Peyer's patch (tissue), 4 donors: ENCODE measurements at places on chromosomes 3 and 15. TPM values are rescaled to one million over a fixed set of nuclear protein-coding genes. Genes with fewer than 3 reads are reported as not detected.
A peak's percentile ranks its signal among the peaks of the same experiment; 100 is the strongest.

GRCh38 chr15:87626860-87627259 lies 629.7 kb downstream of the NTRK3 start:
- no peak for DNase-seq
- no peaks in the 10 kb centered on the region for H3K27me3 ChIP-seq
- no peaks in the 10 kb centered on the region for H3K4me1 ChIP-seq
- H3K27ac ChIP-seq, result no peak overlapping the region
- H3K36me3 ChIP-seq, result no peaks in the 10 kb centered on the region

DNA sequence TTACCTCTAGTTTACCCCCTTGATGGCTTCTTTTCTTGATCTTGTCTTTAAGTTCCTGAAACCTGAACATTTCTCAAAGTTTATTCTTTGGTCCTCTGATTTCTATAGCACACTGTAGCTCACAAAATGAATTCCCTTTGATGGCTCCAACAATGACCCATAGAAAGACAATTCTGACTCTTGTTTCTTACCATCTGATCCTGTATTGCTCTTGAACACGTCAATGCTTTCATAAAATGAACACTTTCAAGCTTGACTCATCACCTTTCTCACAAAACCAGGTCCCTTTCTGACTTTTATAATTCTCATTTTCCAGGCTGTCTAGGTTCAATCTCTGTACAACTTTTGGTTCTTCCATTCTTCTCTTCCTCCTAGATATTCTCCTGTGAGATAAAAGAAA lies 5.7 kb upstream of the GAP43 start:
- no peak for DNase-seq
- no peaks in the 10 kb centered on the region for H3K27me3 ChIP-seq
- H3K36me3 ChIP-seq, result no peaks in the 10 kb centered on the region

- H3K4me3 ChIP-seq, result no peak overlapping the region
- peaks cover 4% of the 10 kb centered on the region for H3K27me3 ChIP-seq
- H3K27ac ChIP-seq, result no peak overlapping the region
- DNase-seq, result no peak
- H3K4me1 ChIP-seq, result no peaks in the 10 kb centered on the region
- H3K36me3 ChIP-seq, result no peaks in the 10 kb centered on the region
Observed at GRCh38 chr3:128505771-128506170, 12.8 kb upstream of the GATA2 start.

GRCh38 chr3:39383045-39383880 lies at the start of gene SLC25A38:
Gene SLC25A38 (plus strand): TSS chr3:39383370. CDS start chr3:39383725, 355 bp downstream.
- H3K36me3 ChIP-seq, result no peaks in the 10 kb centered on the region
- peak within 1 kb of the TSS; percentile 75 for H3K4me3 ChIP-seq
- H3K27ac ChIP-seq, result peak within 1 kb of the TSS; percentile 97
- H3K27me3 ChIP-seq, result no peaks in the 10 kb centered on the region
- DNase-seq, result peak; percentile 93

GRCh38 chr3:169663951-169664820 lies 674 bp upstream of the MECOM start:
- peak; percentile 46 for DNase-seq
- no peaks in the 10 kb centered on the region for H3K36me3 ChIP-seq
- no peaks in the 10 kb centered on the region for H3K27me3 ChIP-seq
- peaks cover 5% of the 10 kb centered on the region for H3K4me1 ChIP-seq
- H3K27ac ChIP-seq, result no peak overlapping the region

LYZL4 gene
- total RNA-seq, result not detected

DNA sequence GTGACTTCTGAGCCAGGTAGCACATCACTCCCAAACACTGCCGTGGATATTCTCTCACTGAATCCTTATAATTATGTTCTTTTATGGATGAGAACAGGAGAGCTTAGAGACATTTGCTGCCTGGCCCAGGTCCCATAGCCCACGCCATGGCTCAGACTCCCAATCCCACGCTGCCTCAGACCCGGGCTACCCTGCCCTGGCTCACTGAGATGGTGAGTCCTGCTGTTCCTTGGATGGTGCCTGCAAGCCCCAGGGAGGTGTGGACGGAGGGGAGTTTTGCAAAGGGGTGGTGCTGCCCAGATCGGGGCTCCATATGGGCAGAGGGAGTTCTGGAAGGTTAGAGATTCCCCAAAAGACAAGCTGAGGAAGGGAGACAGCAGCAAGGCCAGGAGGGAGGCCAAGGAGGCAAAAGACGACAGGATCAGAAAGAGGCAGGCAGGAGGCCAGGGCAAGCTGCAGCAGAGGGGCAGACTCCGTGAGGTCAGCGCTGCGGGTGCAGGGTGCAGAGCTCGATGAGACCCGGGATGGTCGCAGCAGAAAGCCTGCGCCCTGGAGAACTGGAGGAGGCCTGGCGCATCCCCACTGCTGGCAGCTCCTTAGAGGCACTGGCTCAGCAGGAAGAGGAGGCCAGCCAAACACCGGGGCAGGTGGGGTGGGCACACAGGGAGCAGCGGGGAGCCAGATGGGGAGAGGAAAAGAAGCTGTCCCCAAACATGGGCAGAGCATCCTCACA lies 95.7 kb upstream of the ALDH1A3 start:
- H3K4me1 ChIP-seq, result no peaks in the 10 kb centered on the region
- no peak overlapping the region for H3K4me3 ChIP-seq
- no peaks in the 10 kb centered on the region for H3K27me3 ChIP-seq
- no peaks in the 10 kb centered on the region for H3K36me3 ChIP-seq
